ENCODE measurements at places on chromosomes 13 and 19.

- DNase-seq, result no peak
These were observed 270.5 kb downstream of the GPC6 start for GRCh38 chr13:93496985-93497673.

GRCh38 chr19:51252306-51253079 lies 1.6 kb downstream of the SIGLECL1 start:
- DNase-seq, result no peak

DNA sequence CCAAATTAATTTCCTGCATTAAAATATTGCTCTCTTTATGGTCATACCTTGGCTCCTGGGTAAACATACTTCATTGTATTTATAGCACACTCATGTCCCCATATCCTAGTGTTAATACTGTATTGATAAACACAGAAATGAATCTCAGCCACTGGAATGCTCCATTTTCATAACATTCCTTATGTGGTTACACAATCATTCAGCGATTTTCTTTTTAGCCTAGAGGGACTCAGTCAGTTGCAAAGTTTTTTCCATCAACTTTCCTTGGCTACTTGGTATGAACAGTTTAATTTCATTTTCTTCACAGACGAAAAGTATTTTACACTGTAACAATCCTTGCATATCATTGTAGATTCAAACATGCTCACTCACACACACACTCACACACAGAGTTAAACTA lies 471.5 kb downstream of the FGF14 start:
- no peak for DNase-seq

DNA sequence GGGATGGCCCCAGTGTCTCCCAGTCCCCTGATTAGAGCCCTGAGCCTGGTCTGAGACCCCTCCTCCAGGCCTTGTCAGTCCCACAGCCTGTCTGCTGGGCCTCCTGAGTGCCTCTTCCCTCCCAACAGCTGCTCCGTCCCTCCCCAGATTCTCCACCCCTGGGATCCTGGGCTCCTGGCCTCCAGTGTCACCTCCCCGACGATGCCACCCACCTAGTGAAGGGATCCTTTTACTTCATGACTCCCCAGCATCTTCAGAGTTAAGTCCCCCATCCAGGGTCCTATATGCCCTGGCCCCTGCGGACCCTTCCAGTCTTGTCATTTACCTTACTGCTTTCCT lies 4.4 kb upstream of the PRX start:
- DNase-seq, result no peak

DNA sequence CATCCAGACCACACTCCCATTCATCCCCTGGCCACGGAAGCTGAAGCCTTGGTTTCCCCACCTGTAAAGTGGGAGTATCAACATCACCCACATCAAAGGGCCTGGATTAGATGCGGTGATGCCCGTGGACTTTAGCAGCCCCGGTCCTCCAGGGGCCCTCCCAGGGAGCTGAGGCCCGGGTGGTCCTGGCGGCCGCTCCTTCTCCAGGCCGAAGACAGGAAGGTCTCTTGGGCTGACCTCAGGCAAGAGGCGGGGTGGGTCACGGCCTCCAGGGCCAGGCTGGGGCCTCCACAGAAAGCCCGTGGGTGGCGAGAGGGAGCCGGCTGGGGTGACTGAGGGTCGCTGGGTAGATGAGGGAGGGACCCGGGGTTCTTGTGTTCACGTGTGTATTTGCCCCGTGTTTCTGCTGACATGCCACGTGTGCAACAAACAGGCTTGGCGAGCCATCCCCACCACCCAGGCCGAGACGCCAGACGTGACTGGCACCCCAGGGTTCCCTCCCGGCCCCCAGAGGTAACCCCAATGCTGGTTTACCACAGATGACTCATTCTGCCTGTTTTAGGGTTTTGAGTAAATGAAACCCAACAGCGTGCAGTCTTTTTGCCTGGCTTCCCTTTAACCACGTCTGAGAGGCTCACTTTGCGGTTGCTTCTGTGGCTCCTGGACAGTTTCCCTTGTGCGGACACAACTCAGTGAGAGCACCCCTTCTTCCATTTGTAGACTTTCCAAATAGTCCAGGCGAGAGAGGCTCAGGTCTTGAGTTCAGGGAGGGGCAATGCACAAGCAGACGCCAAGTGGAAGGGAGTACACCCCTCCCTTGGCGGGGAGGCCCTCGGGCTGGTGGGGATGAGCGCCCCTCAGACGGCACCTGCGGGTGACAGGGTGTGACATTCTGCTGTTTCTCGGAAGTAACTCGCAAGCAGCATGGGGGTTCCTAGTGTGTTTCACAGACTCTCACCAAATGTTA lies 42.9 kb downstream of the C13orf46 start:
- peak; percentile 18 for DNase-seq

GRCh38 chr19:13160557-13160956 lies 10.3 kb downstream of the IER2 start:
- DNase-seq, result no peak

- DNase-seq, result no peak
These were observed 4.3 kb downstream of the LGALS14 start for GRCh38 chr19:39708594-39708993.

DNA sequence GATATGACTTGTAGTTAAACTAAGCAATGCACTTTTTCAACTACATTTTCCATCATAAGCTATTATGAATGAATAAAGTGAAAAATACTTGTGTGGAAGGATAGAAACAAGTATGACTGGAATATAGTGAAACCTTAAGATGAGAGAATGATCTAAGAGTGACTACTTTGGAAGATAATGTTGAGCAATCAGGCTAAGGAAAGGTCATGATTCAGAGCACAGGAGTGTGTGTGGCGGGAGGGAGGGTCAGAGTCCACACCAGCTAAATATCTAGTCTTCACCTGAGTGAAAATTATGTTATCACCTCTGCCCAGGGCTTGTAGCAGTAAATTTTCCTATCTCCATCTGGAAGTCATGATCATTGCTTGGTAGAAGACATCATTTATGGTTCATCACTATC lies 833.4 kb upstream of the ATXN8OS start:
- no peak for DNase-seq

DNA sequence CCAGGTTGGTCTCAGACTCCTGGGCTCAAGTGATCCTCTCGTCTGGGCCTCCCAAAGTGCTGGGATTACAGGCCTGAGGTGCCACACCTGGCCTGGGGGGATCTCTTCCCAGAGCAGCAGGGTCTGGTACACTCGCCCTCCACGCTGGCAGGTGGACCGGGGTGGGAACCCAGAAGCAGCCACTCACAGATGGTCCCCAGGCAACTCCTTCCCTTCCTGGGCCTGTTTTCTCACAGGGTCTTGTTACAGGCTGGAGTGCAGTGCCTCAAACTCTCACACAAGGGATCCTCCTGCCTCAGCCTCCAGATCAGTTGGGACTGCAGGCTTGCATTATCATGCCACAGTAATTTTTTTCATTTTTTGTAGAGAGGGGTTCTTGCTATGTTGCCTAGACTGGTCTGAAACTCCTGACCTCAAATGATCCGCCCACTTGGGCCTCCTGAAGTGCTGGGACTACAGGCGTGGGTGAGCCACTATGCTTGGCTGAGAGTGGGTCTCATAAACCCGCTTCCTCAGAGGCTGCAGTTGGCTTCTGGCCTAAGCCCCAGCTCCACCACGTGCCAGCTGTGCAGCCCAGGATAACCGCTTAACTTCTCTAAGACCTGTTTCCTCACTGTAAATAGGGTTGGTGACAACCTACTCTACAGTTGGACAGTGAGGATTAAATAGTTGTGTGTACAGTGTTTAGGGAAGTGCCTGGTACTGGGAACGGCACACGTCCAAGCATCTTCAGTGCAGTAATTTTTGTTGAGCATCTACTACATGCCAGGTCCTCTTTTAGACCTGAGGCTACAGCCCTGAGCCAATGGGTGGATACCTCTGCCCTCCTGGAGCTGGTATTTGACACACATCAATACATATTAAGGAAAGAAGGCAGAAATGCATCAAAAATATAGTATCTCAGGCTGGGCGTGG lies 871 bp upstream of the CCER2 start:
- DNase-seq, result no peak

GRCh38 chr19:10915130-10916091 lies 13.0 kb downstream of the YIPF2 start:
- no peak for DNase-seq

GRCh38 chr13:60645676-60646075 lies 248.7 kb downstream of the TDRD3 start:
- no peak for DNase-seq

DNA sequence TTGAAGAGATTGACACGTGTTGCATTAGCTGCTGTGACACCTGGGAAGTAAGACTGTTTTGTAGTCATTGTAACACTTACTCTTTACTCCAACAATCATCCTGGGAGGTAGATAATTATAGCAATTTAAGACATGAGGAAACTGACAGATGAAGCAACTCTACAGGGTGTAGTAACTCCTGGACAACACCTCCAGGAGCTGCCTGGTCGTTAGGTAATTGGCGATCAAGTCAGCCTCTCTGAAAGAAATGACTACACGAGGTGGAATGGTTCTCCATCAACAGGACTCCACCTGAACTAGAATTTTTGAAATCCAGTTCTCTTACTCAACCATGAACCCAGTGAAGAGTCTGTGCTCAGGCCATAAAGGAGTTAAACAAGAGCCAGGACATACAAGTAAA lies 43.0 kb upstream of the LRCH1 start:
- no peak for DNase-seq

GRCh38 chr13:35160896-35161295 lies 218.8 kb downstream of the NBEA start:
- DNase-seq, result no peak

GRCh38 chr19:42081584-42082203 lies 5.7 kb downstream of the ZNF574 start:
- DNase-seq, result no peak

- no peak for DNase-seq
These were observed 10.6 kb upstream of the ZNF556 start for GRCh38 chr19:2856457-2857050.

DNA sequence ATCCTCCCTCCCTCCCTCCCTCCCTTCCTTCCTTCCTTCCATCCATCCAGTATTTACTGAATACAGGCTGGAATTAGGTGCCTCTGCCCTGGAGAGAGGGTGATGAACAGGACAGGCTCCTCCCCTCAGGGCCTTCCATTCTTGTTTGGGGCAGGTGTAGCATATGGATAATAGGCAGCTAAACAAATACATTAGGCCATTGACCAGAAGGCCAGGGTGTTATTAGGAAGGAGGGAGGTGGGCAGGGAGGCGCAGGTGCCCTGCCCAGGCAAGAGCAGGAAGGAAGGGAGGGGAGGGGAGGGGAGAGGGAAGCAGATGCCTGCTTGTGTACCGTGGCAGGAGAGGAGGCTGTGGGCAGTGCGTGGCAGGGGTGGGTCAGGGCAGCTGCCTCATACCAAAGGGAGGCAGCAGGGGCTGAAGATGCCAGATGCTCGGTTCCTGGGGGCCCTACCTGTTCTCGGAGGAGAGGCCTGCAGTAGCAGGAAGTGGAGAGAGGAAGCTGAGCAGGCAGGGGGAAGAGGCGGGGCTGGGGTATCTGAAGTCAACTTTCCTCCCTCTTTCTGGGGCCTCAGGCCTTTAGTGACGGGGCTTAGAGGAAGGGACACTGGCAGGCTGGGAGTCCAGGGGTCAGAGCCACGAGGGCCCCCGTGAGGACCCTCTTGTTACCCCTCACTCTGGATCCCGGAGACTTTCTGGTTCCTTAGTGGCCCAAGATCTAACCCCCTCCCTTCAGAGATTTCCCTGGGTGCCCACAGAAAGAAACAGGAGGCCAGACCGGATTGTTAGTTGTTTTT lies at the start of gene RINL:
TSS of gene RINL (minus strand) at position 495 of the 794 bp plus-strand sequence. CDS start 1,533 bp downstream, outside the sequence.
- DNase-seq, result peak; percentile 67

- DNase-seq, result peak; percentile 37
These were observed 28.3 kb downstream of the CEBPA start for GRCh38 chr19:33273881-33274662.

DNA sequence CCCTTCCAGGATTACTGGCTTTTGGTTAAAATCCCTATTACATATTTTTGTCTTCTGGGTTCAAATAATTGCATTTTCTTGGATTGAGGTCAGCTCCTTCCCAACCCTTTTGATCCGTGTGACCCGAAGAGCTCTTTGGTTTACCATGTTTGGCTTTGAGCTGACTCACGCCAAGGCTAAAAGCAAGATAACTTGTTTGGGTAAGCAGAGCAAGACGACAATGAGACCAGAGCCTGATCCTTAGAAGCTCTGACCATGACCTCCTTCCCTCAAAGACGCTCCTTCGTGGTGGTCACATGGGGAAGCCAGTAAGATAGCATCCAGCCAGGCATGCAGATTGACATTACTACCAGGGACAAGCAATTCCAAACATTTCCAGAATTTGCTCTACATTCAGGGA lies 153.8 kb downstream of the DCT start:
- DNase-seq, result no peak

- DNase-seq, result no peak
These were observed 15.1 kb downstream of the TM9SF2 start for GRCh38 chr13:99516153-99516929.

GRCh38 chr19:14142262-14143190 lies 6.1 kb upstream of the ASF1B start:
- no peak for DNase-seq

GRCh38 chr19:8213827-8214672 lies 4.9 kb downstream of the CERS4 start:
- DNase-seq, result no peak

DNA sequence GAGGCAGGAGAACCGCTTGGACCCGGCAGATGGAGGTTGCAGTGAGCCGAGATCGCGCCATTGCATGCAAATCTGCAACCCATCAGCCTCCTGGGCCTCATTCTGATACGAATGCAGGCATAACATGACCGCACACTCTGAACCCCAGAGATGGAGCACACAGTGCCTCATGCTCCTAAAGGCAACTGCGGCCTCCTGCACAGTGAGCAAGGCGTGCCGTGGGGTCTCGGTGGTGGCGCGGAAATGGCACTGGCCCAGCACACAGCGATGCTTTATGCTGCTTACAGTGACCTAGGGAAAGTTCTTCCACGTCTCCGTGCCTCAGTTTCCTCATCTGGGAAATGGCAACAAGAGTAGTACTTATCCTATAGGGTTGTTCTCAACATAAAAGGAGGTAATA lies 2.0 kb upstream of the C19orf12 start:
- DNase-seq, result no peak

- no peak for DNase-seq
These were observed 11.3 kb downstream of the ELAVL1 start for GRCh38 chr19:7994114-7994513.

- DNase-seq, result no peak
These were observed 1.4 kb upstream of the ZNF584 start for GRCh38 chr19:58406818-58407657.

DNA sequence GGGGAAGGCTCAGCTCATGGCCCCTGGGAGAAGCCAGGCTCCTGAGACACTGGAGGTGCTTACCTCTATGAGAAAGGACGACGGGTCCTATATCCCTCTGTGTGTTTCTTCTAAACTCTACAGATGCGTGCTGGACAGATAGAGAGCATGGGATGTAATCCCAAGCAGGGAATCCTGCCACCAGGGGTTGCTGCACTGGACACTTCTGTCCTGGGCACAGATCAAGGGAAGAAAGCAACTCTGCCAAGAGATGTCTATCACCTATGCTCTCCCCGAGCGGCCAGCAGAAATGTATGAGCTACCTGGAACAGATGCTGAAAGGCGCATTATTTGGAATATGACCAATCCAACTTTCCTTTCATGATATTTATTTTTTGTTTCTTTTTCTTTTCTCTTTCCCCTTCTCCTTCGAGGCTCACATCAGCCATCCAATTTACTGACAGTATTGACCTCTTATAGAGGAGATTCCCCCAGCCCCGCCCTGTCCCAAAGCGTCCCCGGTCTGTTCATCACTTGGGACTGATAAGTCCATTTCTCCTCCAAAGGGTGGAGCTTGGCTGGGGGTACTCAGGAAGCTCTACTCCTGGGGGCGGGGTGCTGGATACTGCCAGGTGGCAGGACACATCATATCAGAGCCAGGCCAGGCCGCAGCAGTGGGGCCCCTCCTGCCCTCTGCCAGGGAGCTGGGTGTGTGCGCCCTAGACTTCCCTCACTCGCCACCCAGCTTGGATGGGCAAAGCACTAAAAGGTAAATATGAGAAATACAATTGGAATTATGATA lies 34.2 kb downstream of the TSHZ3 start:
- no peak for DNase-seq

GRCh38 chr19:12967907-12968306 lies 1.5 kb upstream of the DAND5 start:
- no peak for DNase-seq

Measured in stimulated activated CD4-positive, alpha-beta T cell treated with anti-CD3 and anti-CD28 coated beads, Interleukin-4, amount 100 ng/mL, for 48 hours (primary cell).